ENCODE measurements at places on chromosomes 2 and 18. TPM values are rescaled to one million over a fixed set of nuclear protein-coding genes. Genes with fewer than 3 reads are reported as not detected.

POTEI gene
- total RNA-seq = not detected

DNA sequence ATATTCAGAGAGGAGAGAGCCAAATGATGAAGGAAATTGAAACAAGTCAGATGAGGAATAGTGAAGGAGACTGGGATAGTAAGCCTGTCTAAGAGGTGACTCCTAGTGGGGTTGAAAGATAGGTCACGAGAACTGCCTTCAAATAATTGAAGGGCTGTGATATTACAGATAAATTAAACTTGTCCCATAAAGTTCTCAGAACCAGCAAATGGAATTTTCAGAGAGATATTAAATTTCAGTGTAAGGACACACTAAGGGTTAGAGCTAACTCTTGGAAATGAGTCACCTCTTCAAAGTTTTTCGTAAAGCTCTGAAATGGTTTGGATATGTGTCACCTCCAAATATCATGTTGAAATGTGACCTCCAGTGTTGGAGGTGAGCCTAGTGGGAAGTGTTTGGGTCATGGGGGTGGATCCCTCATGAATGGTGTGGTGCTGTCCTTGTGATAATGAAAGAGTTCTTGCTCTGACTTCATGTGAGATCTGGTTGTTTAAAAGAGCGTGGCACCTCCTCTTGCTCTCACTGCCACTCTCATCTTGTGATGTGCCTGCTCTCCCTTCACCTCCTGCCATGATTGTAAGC lies 87.3 kb downstream of the BABAM2 start:
- peak; percentile 96 for DNase-seq

GAD1 gene
- total RNA-seq = 19.4 TPM

GRCh38 chr2:14235667-14236066 lies 396.9 kb upstream of the LRATD1 start:
- no peak for DNase-seq

- no peak for DNase-seq
Measured at GRCh38 chr18:49024804-49025421, 74.1 kb upstream of the SMAD7 start.

PPIL3 gene
- 38.8 TPM for total RNA-seq

GRCh38 chr2:231621051-231621879 lies 28.6 kb downstream of the TEX44 start:
- peak; percentile 47 for DNase-seq

- DNase-seq = no peak
Measured at GRCh38 chr2:10956006-10956790, 44.5 kb downstream of the KCNF1 start.

DNA sequence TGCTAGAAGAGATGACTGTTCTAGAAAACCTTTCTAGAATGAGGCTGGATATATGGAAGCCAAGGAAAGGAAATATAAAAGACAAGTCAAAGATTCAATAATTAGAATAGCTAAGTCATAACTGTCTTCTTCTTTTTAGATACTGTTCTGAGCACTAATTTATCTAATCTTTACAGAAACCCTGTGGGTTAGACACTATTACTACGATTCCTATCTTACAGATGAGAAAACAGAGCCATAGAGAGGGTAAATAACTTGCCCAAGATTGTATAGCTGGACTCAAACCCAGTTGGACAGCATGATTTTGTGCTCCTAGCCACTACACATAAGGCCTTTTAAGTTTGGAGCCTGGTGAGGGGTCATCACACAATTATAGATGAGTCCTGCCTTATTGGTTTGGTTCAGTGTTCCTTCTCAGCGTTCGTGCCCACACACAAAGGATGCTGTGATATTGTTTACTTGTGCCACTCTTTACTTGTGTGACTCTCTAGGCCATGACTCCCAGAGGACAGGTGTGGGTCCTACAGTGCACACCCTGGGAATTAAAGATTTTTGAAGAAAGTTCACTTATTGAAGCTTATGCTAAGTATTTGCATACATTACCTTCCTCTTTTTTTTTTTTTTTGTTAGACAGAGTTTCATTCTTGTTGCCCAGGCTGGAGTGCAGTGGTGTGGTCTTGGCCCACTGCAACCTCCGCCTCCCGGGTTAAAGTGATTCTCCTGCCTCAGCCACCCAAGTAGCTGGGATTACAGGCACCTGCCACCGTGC lies 153.7 kb downstream of the PRKCE start:
- no peak for DNase-seq

DNA sequence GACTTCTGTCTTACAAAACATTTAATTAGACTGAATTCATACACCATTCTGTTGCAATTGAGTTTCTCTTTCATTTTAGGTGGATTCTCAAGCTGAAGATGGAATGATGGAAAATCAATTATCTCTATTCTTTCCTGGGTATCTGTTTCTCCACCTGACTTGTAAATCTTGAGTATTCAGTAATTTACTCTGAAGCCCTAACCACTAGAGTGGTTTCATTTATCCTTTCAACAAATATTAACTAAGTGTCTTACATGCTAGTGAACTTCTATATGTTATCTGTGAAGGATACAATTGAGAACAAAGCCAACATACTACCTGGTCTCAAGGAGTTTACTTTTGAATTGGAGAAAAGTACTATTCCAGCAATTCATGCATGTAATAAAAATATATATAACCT lies 94.1 kb upstream of the ZNF804A start:
- DNase-seq = no peak

DNA sequence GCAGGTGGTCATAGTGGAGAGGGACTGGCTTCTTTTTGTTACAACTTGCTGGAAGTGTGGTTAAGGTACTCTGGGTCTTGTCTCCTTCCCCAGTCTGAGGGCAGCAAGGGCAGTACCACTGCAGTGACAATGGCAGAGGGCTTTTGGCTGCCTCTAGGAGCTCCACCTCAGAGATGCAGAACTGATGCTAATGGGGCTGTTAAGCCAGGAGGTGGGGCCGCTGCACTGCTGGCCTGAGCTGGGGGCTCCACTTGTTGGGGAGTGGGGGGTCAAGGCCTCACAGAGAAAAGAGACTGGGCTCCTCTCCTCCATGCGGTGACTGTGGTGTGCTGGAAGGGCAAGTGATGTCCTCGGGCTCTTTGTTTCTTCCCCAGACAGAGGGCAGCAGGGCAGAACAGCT lies 135.7 kb downstream of the DSEL start:
- DNase-seq = no peak

- DNase-seq = peak; percentile 3
Measured at GRCh38 chr2:58925676-58926081, 684.6 kb upstream of the FANCL start.

TTLL4 gene
- 4.9 TPM for total RNA-seq

DNA sequence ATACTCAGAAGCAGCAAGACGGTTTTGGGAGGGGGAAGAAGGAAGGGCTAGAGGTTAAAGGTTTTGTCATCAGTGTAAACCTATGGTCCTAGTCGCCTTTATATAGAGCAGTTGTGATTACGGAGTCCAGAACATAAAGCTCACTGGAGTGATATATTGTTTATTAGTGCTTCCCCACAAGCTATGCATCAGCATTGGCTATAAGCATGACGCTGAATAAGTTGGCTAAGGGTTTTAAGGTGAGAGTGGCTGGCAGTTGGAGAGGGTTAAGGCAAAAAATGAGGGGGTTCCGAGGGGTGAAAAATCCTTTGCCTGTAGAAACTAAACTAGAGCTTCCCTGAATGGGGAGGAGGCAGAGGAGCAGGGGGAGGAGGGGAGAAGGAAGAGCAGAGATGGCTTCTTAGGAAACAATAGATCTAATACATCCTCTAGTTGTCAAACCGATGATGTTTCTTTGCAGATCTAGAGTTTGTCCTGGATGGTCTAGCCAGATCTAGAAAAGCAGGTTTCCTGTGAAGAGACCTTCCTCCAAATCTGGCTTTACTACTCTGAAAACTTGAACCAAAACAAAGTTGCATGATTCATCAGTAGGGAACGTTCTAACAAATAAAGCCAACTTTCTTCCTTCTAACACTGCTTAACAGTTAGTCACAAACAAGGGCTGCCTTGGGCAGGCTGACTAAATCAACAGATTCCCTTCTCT lies 2.5 kb downstream of the KLF7 start:
- DNase-seq = peak; percentile 99

DNA sequence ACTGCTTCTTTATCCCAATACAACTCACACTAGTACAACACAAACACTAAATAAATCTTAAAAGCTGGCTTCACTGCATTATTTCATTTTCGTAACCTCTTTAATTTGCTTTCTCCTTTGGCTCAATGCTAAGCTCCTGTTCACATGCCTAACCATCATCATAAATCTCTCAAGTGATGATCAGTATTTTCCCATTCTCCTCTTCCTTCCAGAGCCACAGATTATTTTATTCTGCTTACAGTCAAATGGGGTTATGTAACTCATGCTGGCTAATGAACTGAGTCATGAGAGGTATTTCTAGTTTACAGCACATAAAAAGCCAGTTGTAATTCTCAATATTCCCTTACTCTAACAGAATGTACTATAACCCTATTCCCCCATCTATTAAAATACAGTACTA lies 350.4 kb upstream of the ZC3H15 start:
- peak; percentile 28 for DNase-seq
